Activated naive CD8-positive, alpha-beta T cell treated with anti-CD3 and anti-CD28 coated beads, Interleukin-2, amount 50 U/mL, for 16 hours (primary cell): ENCODE measurements at places on chromosomes 11 and 22.

DNA sequence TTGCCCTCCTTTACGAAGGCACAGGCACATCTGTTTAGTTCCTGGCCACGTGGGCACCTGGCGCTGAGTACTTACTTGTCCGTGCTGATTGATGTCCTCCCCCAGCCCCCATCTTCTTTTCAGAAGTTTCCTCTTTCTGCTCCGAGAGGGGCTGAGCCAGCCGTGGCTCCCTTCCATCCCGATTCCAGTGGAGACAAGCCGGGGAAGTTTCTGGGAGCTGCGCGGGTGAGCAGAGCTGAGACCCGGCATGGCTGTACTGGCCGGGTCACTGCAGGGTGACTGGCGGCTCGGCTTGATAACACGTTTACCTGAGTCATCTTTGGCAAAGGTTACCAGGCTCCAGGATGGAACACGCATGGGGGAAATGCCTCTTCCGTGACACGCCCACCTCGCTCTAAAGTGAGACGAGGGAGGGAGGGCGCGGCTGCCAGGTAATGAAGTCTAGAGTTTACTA, 45.4 kb upstream of the ATXN10 start:
- DNase-seq = no peak

DNA sequence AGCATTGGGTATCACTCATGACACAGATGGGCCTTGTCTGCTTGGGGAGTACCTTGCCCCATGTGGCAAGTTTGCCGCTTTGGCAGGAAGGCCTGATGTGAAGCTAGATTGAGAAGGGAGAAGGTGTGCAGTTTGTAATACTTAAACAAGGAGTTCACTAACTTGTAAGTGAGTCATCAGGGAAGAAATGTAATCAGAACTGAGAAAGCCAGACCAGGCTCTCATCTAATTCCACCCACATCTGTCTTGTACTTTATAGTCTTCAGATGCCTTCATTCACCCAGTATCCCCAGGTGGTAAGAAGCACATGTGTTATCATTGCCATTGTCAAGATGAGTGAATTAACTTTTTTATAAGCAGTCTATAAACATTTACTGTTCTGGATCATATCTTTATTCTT, 116.0 kb upstream of the DDI1 start:
- DNase-seq = no peak

DNA sequence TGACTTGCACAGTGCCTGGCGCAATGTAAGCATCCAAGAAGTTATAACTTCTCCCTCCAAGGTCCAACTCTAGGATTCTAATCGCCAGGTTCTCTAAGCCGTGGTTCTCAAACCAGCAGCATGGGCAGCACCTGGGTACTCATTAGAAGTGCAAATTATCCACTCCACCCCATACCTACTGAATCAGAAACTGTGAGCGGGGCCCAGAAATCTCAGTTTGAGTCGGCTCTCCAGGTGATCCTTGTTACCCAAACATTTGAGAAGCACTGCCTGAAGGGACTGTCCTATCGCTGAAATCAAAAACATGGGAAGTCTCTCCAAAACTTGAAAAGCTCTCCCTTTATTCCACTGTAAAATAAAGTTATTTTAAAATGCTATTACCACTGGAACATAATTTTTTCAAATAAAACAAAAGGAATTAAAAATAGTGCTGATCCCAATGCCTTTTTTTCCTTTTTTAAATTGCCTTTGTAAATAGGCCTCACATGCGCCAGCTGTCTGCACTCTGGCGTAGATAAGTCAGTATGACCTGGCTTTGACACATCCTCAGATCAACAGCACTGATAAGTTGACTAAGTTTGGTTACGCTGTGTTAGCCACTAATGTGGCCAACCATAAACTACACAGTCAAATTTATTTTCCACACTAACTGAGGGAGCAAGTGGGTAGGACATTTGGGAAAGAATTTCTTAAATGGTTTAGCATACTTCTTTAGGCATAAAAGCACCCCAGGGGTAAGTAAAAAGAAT, 8.4 kb upstream of the CTR9 start:
- DNase-seq = no peak

DNA sequence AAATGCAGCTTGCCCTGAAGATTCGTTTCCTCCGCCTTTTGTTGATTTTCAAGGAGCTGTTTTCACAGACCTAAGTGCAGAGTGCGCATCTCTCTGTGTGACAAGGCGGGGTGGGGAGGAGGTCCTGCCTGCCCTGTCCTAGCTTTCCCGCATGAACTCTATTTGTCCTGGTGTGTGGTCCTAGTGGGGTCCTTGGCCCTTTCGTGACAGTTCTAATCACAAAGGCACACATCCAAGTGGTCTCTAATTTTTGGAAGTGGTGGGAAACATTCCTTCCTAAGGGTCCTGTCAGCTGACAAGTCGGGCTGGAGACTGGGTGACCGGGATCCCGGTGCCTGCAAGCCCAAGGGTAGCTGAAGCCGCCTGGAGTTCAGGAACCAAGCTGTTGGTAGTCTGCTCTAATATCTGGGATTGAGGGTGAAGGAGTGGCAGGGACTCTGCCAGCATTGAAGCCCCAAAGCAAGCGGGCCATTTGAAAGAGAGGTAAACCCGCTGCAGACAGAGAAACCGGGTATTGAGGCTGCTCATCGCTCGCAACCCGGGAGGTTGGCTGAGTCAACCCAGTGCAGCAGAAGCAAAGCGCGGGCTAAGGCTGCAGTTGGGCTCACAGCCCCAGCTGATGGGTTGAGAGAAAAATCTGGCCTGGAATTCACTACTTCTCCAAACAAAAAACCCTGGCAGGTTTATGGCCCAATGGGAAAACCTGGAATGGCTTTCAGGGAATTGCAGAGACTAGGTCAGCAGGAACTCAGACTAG, 28.1 kb upstream of the FBXO3 start:
- no peak for DNase-seq

DNA sequence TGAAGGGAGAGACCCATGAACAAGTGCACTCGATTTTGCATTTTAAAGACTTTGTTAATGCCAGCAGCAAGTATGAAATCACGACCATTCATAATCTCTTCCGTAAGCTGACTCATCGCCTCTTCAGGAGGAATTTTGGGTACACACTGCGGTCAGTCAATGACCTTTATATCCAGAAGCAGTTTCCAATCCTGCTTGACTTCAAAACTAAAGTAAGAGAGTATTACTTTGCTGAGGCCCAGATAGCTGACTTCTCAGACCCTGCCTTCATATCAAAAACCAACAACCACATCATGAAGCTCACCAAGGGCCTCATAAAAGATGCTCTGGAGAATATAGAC, 5.9 kb downstream of the SERPIND1 start:
- no peak for DNase-seq

DNA sequence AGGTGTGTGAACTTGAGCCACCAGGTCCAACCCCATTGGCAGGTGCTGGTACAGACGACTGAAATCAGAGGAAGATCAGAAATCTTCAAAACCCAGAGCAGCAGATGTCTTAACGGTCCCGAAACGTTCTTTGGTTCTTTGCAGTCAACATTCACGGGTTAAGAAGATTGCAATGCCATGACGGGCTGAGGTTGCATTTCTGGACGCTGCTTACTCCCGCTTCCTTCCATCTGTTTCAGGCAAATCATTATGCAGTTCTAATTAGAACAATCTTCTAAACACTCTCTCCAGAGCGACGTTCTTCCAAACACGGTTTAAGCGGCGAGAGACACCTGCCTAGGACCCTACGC, 492 bp upstream of the LUZP2 start:
- DNase-seq = no peak
